ENCODE measurements at places on chromosomes 2 and 18.
A peak's percentile ranks its signal among the peaks of the same experiment; 100 is the strongest.

- no peak for DNase-seq
- no peak overlapping the region for H3K4me3 ChIP-seq
- no peaks in the 10 kb centered on the region for H3K27me3 ChIP-seq
- H3K27ac ChIP-seq: no peak overlapping the region
- H3K4me1 ChIP-seq: no peaks in the 10 kb centered on the region
Observed at GRCh38 chr18:64852281-64852680, 703.4 kb upstream of the LINC00305 start.

GRCh38 chr2:154911729-154912128 lies 213.2 kb downstream of the KCNJ3 start:
- no peaks in the 10 kb centered on the region for H3K36me3 ChIP-seq
- no peaks in the 10 kb centered on the region for H3K27me3 ChIP-seq
- H3K27ac ChIP-seq: no peak overlapping the region
- H3K4me3 ChIP-seq: no peak overlapping the region
- no peaks in the 10 kb centered on the region for H3K4me1 ChIP-seq

DNA sequence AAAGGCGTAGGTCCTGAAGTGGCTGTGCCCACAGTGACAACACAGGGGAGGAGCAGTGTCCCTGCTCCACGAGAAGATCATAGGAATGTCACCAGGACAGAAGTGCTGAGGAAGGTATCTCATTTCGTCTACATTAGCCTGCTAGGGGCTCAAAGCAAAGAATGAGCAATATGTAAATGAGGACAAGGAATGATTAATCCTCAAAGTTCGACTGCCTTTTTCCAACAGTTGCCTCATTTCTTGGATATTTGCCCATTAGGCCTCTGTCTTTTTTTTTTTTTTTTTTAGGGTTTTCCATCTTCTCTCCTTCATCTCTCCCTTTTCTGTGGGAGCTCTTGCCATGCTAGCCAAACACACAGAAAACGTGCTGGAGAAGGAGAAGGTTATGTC lies 105.2 kb upstream of the ARHGAP28 start:
- no peak for DNase-seq
- no peak overlapping the region for H3K27ac ChIP-seq
- no peak overlapping the region for H3K4me3 ChIP-seq
- H3K36me3 ChIP-seq: no peaks in the 10 kb centered on the region

GRCh38 chr2:172086241-172087206 lies 1.2 kb downstream of the DLX1 start:
- peak overlapping the region; percentile 9 for H3K4me3 ChIP-seq
- H3K27me3 ChIP-seq: peaks cover 96% of the 10 kb centered on the region
- peak; percentile 89 for DNase-seq
- H3K27ac ChIP-seq: no peak overlapping the region
- no peaks in the 10 kb centered on the region for H3K36me3 ChIP-seq
- peaks cover 12% of the 10 kb centered on the region for H3K4me1 ChIP-seq

DNA sequence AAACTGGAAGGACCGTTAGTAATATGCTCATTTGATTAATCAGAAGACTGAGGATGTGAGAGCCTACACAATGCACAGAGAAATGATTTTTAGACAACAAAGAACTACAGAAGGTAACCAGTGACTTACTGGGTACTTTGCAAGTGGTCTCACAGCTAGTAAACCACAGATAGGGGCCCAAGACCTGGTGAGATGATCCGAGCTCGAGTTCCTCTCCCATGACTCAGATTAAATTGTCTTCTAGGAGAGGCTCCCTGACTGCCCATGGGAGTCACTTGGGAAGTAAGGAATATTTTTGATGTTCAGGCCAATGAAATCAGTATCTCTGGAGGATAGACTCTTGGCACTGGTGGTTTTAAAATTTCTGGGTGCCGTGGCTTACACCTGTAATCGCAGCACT lies 220.2 kb downstream of the CLIP4 start:
- H3K4me3 ChIP-seq: no peak overlapping the region
- no peaks in the 10 kb centered on the region for H3K27me3 ChIP-seq
- no peak overlapping the region for H3K27ac ChIP-seq
- DNase-seq: no peak
- peaks cover 5% of the 10 kb centered on the region for H3K4me1 ChIP-seq
- no peaks in the 10 kb centered on the region for H3K36me3 ChIP-seq

DNA sequence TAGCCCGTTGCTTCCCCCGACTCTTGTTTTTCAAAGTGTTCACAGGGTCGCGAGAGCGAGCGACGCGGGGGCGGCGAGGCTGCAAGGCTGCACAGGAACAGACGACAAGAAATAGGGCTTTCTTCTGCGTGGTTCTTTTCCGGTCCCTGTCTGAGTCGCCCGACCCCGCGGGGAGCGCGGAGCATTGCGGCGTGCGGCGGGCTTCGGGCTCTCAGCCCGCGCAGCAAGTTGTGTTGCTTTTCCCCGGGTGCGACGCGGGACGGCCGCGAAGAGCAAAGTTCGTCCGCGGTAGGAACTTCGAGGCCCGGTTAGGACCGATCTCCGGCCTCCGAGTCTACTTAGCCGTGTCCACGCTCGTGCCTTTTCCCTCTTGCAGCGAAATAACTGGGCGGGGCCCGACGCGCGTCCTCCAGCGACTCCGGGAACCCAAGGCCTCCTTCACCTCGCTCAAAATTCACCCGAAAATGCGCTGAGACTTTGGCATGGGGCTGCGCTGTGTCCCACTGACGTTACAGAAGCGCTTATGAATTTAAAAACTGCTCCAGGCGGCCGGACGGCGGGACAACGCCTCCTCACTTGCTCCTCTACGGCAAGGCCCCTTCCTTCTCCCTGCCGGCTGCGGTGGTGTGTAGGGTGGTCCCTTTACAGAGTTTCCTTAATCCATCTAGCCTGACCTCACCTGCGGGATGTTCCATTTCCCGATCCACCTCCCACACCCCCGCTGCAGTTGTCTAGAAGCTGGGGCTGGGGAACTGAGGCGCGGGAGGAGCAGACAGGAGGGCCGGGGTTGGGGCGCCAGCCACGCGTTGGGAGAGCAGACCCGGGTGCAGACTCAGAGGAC lies 1.5 kb upstream of the BCL2L11 start:
- H3K27ac ChIP-seq: no peak overlapping the region
- H3K27me3 ChIP-seq: peaks cover 27% of the 10 kb centered on the region
- peaks cover 8% of the 10 kb centered on the region for H3K36me3 ChIP-seq
- H3K4me1 ChIP-seq: peaks cover 20% of the 10 kb centered on the region

GRCh38 chr2:160507046-160507407 lies 13.4 kb upstream of the RBMS1 start:
- H3K27ac ChIP-seq: no peak overlapping the region
- H3K4me1 ChIP-seq: no peaks in the 10 kb centered on the region
- no peaks in the 10 kb centered on the region for H3K36me3 ChIP-seq
- H3K4me3 ChIP-seq: no peak overlapping the region

DNA sequence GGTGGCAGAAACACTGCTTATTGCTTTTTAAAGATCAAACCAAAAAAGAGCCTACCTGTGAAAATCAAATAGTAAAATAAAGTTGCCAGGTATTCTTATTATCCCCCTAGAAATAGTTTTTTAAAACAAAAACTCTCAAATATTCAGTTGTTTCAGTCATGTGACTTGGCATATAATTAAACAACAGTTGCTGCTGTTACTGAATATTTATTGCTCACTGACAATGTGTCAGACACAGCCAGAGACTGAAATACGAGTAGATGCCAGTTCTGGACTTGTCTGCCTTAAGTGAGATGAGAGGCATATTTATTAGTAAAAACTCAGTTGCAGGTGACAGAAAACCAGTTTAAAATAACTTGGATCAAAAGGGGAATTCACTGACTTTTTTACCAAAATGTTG lies 106.0 kb upstream of the RAB12 start:
- no peak for DNase-seq
- H3K27me3 ChIP-seq: no peaks in the 10 kb centered on the region
- no peak overlapping the region for H3K27ac ChIP-seq
- H3K4me3 ChIP-seq: no peak overlapping the region
- no peaks in the 10 kb centered on the region for H3K36me3 ChIP-seq
- H3K4me1 ChIP-seq: no peaks in the 10 kb centered on the region

DNA sequence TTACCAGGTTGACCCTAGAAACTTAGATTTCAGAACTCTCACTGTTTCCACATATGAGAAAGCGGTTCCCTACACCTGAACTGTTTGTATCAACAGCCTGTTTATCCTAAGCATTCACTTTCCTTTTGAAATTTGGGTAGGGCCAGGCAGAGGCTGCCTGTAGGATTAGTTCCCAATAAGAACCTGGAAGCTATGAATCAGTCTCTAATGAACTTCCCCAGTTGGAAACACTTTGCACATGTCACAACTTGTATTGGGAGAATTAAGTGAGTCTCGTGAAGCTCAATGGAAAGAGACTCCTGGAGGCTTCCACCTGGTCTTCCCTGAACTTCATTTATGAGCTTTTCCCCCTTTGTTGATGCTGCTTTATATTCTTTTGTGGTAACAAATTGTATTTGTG lies 486.6 kb upstream of the HS6ST1 start:
- DNase-seq: no peak
- no peak overlapping the region for H3K4me3 ChIP-seq
- no peak overlapping the region for H3K27ac ChIP-seq
- no peaks in the 10 kb centered on the region for H3K4me1 ChIP-seq

GRCh38 chr2:211513446-211513845 lies 957.0 kb downstream of the CPS1 start:
- no peaks in the 10 kb centered on the region for H3K27me3 ChIP-seq
- H3K36me3 ChIP-seq: no peaks in the 10 kb centered on the region
- DNase-seq: no peak
- no peak overlapping the region for H3K27ac ChIP-seq
- no peaks in the 10 kb centered on the region for H3K4me1 ChIP-seq
- H3K4me3 ChIP-seq: no peak overlapping the region

DNA sequence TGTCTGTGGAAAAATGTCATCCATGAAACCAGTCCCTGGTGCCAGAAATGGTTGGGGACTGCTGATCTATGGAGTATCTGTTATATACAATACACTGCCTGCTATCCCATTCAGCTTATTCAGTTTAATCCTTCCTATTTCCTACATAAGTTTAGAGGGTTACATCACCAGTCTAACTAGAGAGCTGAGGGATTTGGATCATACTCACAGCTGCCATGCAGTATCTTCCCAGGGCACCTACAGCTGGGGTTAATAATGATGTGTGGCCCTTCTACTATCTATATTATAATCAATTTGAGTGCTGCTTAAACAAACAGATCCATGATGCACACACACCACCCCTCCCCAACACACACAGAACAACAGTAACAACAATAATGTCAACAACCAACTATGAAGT lies 524.0 kb downstream of the LRRTM4 start:
- H3K27ac ChIP-seq: no peak overlapping the region
- no peak overlapping the region for H3K4me3 ChIP-seq
- H3K27me3 ChIP-seq: no peaks in the 10 kb centered on the region
- no peaks in the 10 kb centered on the region for H3K36me3 ChIP-seq
- no peak for DNase-seq

GRCh38 chr2:181892799-181893435 lies 1.4 kb downstream of the ITPRID2 start:
- H3K36me3 ChIP-seq: no peaks in the 10 kb centered on the region
- no peak for DNase-seq
- H3K27me3 ChIP-seq: no peaks in the 10 kb centered on the region
- no peak overlapping the region for H3K27ac ChIP-seq
- H3K4me1 ChIP-seq: peaks cover 1% of the 10 kb centered on the region

GRCh38 chr18:51666763-51667191 lies 469.3 kb upstream of the MEX3C start:
- no peak overlapping the region for H3K27ac ChIP-seq
- no peak for DNase-seq
- H3K4me1 ChIP-seq: peaks cover 8% of the 10 kb centered on the region
- H3K36me3 ChIP-seq: no peaks in the 10 kb centered on the region
- no peaks in the 10 kb centered on the region for H3K27me3 ChIP-seq

DNA sequence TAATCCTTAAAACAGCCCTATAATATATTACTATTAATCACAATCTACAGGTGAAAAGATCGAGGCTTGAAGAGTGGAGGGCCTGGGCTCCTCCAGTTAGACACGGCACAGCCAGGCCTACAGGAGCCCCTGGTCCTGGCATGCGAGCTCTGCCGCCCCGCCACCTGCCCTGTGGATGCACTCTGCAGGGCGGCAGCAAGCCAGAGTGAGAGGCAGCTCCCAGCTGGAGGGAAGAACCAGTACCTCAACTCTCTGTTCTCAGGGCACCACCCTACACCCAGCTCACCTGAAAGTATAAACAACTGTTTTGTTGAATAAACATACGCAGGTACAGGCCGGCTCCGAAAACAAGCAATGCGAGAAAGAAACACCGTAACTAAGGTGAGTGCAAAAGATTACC lies 34.6 kb downstream of the EIPR1 start:
- no peaks in the 10 kb centered on the region for H3K27me3 ChIP-seq
- H3K36me3 ChIP-seq: peaks cover 28% of the 10 kb centered on the region
- no peak overlapping the region for H3K4me3 ChIP-seq
- no peak for DNase-seq
- no peaks in the 10 kb centered on the region for H3K4me1 ChIP-seq
- H3K27ac ChIP-seq: no peak overlapping the region

GRCh38 chr2:105143467-105144151 lies 97.9 kb upstream of the GPR45 start:
- DNase-seq: peak; percentile 53
- peaks cover 2% of the 10 kb centered on the region for H3K4me1 ChIP-seq
- peak overlapping the region; percentile 77 for H3K4me3 ChIP-seq
- peaks cover 6% of the 10 kb centered on the region for H3K36me3 ChIP-seq
- no peaks in the 10 kb centered on the region for H3K27me3 ChIP-seq
